ENCODE measurements at places on chromosomes 5 and 9.

- DNase-seq, result no peak
Measured at GRCh38 chr5:14930486-14930885, 58.9 kb upstream of the ANKH start.

GRCh38 chr5:6570530-6570929, 62.3 kb downstream of the NSUN2 start:
- DNase-seq, result no peak

GRCh38 chr9:79662537-79662956, 90.8 kb downstream of the TLE4 start:
- no peak for DNase-seq

GRCh38 chr9:114122136-114123027, 23.3 kb upstream of the KIF12 start:
- no peak for DNase-seq

DNA sequence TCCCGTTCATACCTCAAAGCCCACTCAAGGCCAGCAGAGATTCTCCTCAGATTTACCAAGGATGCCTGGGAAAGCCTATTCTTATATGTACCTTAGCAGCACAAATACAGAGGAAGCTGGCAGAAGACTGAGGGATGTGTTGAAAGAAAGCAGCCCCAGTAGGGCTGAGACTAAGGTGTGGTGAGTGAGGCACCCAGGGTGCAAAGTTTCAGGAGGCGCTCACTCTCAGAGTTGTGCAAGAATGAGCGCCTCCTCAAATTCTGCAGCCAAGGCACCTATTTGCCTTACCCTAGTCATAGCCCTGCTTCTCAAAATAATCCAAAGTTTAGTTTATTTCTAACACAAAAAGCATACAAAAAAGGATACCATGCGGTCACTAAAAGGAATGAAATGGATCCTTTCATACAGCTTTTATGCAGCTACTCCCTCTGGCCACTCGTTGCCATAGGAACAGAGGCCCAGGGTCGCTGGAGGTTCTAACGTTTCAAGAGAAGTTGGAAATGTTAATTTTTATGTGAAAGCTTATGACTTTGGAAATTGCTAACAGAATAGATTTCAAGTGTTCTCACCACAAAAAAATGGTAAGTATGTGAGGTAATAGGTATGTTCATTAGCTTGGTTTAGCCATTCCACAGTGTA, 79.7 kb upstream of the SMIM23 start:
- DNase-seq, result no peak

- no peak for DNase-seq
Measured at GRCh38 chr5:96017951-96018350, 56.3 kb upstream of the ELL2 start.

DNA sequence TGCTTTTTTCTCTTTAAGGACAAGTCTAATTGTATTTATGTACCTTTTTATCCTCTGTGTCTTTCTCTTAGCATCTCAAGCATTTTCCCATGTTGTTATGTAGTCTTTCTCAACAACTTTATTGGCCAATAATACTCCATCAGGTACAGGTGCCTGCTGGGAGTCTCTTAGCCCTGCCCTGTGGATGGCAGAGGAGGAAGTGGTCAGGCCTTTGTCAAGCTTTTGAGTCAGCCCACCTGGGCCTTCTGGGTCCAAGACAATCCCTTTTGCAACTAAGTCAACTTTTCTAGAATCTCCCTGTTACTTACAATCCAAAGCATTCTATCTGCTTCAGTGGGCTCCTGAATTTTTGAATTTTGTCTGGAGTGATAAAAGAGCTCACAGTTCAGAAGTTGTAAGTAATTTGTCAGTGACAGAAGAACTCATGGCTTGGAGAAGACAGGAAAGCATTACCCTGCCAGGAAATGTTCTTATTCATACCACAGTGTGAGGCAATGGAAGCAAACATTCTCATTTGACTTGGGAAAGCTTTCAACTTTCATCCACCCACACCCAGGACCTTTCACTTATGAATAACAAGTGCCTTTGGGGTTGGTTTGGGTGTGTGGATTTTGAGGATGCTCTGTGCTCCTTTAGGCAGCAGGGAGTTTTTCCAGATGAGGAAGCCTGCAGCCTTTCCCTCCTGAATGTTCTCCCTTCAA, 200.0 kb upstream of the S1PR3 start:
- DNase-seq, result no peak

GRCh38 chr5:32298059-32298415, 14.7 kb downstream of the MTMR12 start:
- DNase-seq, result no peak

- DNase-seq, result no peak
Measured at GRCh38 chr5:1341863-1342262, 3.0 kb downstream of the CLPTM1L start.

DNA sequence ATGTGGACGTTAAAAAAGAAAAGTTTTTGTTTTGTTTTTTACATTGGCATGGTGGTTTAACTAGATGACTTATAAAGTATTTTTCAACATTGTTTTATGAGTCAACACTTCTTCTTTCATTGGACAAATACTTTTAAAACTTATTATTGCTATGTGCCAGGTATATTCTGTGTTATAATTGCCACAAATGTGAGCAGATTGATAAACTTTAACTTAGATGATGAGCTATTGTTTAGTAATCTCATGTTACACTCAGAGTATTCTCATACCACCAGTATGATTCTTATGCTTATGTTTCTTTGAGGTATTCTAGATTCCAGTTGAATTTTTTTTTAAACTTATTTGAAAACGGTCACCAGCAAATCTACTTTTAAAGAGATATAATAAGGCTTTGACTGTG, 60.3 kb downstream of the RASA1 start:
- no peak for DNase-seq

DNA sequence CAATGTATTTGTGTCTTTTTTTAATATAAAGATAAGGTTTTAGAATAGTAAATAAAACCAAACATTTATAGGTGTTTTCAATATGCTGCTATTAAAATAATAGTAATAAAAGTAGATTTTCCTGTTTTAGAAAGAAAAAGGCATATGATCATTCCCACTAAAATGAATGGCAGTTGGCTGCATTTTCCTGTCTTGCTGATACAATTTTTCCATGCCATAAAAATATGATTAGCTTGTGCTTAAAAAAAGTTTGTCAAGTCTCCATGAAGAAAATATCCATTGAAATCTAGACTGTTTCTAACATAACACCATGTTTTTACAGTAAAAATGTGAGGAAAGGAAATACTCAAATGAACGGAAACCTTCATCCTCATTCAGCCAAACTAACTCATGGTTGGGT, 65.0 kb downstream of the FBXL7 start:
- DNase-seq, result no peak

GRCh38 chr9:89780959-89781358, 176.1 kb downstream of the GADD45G start:
- DNase-seq, result no peak

- no peak for DNase-seq
Measured at GRCh38 chr5:127899214-127899610, 184.4 kb upstream of the SLC12A2 start.

- no peak for DNase-seq
Measured at GRCh38 chr5:36887532-36887931, 11.0 kb downstream of the NIPBL start.

DNA sequence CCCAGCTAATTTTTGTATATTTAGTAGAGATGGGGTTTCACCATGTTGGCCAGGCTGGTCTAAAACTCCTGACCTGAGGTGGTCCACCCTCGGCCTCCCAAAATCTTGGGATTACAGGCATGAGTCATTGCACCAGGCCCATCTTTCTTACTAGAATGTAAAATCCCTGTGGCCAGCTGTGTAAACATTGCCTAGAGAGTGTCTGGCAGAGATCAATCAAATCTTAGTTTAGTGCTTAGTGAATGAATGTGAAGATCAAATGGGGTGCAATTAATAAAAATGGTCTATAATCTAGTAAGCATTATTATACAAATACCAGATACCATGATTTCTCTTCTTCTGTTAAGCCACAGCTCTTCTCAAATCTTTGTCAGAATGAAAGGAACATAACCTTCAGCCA, 289.9 kb downstream of the KCTD16 start:
- no peak for DNase-seq

- no peak for DNase-seq
Measured at GRCh38 chr5:9282211-9282610, 263.7 kb downstream of the SEMA5A start.

DNA sequence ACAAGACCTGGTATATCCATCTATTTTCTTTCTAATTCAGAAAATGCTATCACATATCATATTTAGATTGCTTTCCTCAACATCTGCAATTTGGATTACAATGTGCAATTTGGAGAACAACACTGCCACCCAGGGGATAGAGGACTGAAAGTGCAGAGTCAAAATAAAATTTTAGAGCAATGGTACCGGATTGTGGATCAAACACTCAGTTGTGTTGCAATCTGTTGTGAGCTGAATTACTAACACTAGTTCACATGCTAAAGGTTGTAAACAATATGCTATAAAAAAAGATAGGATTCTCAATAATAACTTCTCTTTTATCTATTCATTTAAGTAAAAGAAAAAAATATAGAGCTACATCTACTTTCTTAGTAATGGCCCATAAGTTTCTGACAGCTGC, 11.9 kb upstream of the SRFBP1 start:
- no peak for DNase-seq

- DNase-seq, result no peak
Measured at GRCh38 chr5:32679218-32679617, 31.9 kb upstream of the NPR3 start.

DNA sequence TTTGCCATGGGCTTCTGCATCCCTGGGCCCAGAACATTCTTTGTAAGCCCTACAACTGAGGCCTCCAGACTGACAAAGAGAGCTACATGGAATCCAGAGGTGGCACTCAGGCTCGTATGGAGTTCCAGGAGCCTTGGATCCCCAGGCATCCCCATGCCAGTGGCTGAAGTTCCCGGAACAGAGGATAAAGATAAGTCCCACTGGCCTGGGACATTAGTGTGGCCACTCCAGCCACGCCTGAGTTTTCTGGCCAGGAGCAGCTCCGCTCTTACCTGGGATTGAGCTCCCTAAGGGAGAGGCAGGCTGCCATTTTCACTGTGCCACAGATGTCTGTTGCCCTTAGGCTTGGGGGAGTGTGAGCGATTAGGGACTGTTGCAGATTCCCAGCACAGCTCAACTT, 656.3 kb upstream of the FAM174A start:
- DNase-seq, result no peak

DNA sequence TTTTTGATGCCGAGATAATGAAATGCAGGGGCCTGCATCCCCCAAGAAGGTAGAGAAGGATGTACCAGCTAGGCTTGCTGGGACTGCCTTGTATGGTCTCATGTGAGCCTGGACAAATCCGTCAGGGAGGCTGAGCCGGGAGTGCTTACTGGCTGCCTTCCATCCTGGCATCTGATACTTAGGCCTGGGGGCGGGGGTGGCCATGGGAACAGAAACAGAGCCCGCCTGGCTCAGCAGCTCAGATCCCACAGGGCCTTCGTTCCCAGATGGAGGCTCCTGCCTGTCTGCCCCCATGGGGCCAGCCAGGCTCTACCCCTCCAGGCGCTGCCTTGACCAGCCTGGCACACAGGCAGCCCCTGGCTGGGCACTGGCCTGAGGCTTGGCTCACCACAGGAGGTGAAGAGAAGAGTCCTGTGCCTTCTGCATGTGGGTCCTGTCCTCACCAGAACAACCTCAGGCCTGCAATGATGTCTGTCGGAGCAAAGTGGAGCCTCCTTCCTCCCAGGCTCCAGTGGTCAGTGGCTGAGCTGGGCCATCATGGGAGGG, 10.5 kb upstream of the SPATA31E1 start:
- DNase-seq, result no peak

- no peak for DNase-seq
Measured at GRCh38 chr5:90182726-90183125, 226.8 kb downstream of the CETN3 start.

DNA sequence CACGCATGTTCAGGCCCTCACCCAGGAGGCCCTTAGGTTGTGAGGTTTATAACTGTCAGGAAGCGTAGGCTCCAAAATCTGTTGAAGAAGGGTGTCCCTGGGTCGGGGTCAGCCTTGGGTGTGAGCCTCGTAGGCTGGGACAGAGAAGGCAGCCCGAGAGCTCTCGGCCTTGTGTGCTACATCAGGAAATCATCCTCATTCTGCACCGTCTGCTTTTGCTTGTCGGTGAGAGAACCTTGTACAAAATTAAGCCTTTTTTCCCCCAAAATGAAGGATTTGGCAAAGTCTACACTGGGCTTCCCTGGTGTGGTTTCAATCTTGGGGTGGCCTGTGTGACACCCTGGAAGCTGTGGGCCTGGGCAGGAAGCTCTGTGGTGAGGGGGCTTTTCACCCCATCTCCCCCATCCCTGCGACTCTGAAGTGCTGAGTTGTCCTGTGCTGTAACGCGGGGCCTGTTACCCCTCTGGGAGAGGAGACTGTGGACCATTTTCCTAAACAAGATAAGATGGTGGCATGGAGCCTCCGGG, 55.3 kb downstream of the AHRR start:
- no peak for DNase-seq

DNA sequence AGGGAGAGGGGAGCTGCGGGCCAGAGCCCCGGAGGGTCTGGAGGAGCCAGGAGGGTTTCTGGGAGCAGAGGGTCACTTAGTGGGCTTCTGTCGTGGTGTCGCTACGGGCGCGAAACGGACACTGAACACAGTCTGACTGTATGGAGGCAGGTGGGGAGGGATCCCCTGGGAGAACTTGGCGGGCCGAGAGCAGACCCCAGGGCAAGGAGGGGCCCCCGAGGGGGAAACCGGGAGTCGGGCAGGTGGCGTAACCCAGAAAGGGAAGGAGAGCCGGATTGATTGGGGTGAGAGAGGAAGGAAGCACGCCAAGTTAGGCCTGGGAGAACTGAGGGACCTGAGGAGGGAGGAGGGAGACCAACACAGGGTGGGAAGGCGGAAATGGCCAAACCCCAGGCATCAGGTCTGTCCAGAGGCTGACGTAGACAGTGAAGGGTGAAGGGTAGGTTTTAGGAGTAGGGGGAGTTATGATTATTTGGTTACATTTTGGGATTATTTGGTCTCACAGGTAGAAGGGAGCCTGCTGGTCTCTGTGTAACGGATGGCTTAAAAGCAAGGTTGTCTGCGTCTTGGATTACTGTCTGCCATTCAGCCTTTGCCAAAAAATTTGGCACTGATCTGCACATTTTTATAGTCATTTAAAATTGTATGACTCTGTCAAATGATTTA, 3.3 kb upstream of the MSMP start:
- DNase-seq, result peak; percentile 51

DNA sequence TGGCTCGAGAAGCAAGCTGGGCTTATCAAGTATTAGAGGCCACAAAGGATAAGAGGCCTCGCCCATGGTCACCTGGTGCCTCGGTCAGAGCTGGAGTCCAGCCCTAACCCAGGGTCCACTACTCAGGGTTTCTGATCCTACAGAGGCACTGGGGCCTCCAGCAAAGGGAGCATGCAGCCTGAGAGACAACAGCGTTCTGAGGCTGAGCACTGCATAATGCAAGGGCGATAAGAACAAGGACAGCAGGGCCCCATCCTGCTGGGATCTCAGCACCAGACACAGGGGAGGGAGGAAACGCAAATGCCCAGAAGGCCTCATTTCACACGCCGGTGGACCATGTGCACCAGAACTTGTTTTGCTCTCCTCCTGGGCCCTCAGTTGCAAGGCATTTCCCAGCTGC, 63.0 kb downstream of the C5orf15 start:
- no peak for DNase-seq

GRCh38 chr5:173326501-173326960, 1.7 kb downstream of the STC2 start:
- no peak for DNase-seq
